ENCODE measurements at places on chromosomes 3 and 15.

DNA sequence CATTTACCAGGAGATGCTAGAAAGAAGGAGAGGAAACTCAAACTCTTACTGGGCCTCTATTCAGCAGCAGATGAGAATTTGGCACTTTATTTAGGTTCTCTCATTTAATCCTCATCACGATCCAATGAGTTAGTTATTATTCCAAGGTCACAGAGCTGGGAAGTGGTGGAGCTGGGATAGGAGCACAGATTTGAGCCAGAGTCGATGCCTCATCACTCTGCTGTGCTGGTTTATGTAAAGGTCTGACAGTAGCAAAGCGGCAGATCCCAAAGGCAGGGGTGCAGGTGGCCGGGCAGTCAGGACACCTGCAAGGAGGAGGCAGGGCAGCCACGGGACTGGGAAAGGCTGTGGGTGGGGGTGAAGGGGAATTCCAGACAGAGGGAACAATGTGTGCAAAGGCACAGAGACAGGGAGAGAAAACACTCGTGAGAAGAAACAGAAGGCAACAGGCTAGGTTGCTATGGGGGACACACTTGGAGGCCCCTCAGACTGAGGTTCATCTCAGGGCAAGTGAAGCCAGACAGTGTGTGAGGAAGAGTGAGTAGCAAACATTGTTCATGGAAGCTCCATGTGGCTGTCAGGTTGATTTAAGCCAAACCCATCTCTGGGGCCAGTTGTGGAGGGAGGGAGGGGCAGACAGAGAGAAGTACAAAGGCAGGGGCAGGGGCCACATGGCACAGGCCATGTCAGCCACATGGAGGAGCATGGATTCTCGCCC lies 26.8 kb downstream of the RAB6B start:
- no peak for DNase-seq

- no peak for DNase-seq
Measured at GRCh38 chr3:76679541-76679940, 360.4 kb upstream of the ROBO2 start.

DNA sequence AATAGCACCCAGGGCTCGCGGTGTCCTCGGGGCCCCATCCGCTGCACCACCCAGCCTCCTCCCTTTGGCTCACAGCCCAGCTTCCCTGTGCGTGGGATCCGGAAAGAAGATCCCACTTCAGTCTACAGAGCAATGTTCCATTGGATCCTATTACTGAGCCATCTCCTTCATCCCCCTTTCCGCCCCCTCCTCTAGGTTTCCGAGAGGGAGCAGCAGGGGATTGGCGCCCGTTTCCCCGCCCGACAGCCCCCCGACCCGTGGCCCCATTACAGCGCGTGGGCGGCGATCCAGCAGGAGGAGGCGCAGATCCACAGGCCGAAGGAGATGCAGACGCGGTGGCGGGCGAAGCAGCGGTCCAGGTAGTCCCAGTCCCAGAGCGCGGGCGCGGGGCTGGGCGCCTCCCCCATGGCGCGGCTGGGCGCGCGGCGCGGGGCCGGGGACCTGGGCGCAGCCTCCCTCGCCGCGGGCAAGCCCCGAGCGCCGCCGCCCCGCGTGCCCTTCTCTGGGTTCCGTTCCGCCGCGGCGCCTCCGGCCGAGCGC lies 340 bp downstream of the TMEM44 start:
- DNase-seq, result no peak

DNA sequence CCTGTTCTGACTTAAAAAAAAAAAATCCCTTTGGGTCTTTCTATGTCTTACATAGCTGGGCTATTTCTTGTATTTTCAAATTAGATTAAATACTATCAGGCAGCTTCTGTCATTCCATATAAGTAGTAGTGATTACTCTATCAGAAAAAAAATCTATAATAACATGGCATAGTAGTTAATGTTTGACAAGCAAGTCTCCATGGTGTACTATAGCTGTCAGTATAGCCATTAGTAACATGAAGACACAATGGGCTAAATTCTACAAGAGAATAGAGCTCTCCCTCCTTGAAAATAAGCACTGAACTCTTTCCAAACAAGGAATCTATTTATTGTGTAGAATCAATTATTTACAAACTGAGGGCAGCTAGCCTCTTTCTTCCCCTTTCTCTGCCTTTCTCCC lies 19.4 kb upstream of the VEPH1 start:
- no peak for DNase-seq

DNA sequence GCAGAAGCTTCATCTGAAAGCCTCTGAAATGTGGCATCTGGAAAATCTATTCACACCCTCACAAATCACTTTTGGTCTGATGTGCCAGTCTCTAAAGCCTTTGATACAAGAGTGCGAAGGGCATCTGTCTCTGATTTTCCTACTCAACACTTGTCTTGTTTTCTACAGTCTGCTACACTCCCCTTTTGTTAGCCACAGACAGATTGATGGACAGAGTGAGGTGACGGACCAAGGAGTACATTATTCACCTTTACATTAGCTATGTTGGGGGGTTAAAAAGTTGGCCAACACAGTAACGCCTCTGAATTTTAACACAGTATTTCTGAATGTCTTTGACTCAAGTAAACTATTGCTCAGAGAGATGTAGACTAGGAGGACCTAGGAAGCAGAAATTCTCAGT lies 63.1 kb downstream of the TNIK start:
- DNase-seq, result no peak

DNA sequence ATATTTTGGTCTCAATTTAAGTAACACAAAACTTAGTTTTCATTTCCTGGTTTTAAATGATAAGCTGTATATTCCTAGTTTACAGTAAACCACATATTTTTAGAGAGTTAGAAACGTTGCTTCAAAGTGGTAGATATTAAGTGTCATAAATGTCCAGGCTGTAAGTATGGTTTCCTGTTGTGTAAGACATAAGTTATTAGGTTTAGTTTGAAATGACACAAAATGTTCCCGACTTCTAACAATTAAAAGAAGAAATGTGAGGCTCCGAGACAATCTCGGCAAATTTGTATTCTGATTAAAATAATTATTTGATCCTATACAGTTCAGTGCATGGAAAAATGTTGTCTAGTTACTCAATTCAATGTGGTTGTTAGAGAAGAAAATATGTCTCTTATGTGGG lies 387.3 kb downstream of the EPHA3 start:
- no peak for DNase-seq

GRCh38 chr3:140270329-140270728 lies 335.3 kb downstream of the CLSTN2 start:
- no peak for DNase-seq

- DNase-seq, result no peak
Measured at GRCh38 chr15:89768071-89768500, 8.0 kb upstream of the MESP2 start.

DNA sequence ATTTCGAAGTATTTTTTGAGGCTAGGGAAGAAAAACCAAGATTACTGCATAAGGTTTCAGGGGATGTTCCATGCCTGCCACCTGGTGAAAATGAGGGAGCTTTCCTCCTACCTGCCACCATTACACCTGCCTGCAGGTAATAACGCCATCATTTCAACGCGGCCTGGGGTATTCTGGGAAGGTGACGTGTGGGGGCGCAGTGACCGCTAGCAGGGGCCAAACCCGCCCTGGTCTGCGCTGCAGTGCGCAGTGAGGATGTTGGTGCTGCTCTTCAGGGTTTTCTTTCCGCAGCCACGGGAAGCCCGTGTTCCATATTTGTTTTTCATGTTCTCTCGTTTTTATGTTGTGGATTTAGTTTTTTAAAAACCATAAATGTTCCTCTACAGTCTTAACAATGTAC lies 37.4 kb upstream of the SNRPN start:
- DNase-seq, result no peak

DNA sequence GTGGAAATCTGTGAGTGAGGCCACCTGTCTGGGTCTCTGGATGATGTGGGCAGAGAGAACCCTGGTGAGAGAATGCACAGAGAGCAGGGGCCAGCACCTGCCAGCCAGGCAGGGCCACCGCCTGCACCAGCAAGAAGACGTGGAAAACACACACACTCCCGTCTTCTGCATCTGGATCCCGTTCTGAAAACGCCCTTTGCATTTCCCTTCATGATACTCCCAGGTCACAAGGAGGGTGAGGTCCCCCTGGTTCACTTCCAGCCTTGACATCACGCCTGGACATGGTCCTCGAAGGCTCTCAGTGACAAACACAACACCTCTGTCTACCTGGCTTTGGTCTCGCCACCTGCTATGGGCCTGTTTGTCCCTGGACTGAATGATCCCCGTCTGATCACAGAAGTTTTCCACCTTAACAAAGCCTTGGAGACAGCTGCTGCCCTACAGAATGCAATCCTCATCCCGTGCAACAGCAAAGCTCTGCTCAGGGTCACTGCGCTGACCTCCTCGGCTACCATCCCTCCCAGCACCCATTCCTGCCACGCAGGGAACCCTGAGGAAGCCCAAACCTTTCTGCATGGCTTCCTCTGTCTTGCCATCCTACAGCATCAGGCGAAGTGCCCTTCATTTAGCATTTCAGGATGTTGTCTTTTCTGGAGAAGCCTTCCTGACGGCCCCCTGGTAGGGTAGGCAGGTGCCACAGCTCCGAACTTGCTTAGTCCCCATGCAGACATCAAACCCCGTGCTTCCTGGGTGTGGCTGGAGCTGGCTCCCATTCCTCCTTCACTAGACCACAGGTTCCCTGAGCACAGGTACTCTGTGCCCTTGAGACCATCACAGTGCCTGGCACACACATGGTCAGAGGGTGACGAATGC lies 122.5 kb downstream of the ATP10A start:
- no peak for DNase-seq

DNA sequence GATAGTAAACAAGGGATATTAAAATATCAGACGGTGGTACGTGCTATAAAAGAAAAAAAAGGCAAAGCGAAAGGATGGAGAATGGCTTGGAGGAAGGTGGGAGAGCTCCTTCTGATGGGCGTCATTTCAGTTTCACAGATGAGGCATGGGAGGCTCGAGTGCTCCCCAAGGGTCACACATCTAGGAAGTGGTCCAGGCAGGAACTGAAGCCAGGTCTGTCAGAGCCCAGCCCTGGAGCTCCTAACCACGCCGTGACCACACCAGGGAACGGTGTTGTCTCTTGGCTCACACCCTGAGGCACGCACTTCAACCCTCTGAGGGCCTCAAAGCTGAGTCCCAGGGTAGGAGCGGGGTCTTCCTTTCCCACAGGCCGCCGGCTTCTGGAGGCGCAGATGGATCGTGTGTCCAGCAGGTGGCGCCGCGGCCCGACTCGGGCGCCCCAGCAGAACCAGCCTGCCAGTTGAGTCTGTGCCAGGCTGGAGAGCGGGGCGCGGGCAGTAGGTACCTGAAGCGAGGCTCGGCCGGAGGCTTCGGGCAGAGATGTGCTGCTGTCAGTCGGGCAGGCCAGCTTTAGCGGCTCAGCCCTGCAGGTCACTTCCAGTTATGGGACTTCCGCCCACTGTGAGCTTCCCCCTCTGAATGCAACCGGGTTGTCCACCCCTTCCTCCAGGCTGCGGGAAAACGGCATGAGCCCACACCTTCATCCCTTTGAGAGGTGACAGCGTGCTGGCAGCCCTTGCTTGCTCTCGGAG lies 68.1 kb downstream of the SLC6A1 start:
- DNase-seq, result peak; percentile 35

DNA sequence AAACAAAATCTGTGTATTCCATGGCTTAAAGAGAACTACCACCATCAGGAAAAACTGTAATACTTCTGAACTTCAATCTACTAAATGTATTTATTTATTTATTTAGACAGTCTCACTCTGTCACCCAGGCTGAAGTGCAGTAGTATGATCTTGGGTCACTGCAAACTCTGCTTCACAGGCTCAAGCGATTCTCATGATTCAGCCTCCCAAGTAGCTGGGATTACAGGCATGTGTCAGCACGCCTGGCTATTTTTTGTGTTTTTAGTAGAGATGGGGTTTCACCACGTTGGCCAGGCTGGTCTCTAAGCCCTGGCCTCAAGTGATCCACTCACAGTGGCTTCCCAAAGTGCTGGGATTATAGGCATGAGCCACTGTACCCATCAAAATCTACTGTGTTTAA lies 202.3 kb upstream of the POU1F1 start:
- DNase-seq, result no peak

- DNase-seq, result no peak
Measured at GRCh38 chr3:37943631-37944314, 46.8 kb upstream of the VILL start.

DNA sequence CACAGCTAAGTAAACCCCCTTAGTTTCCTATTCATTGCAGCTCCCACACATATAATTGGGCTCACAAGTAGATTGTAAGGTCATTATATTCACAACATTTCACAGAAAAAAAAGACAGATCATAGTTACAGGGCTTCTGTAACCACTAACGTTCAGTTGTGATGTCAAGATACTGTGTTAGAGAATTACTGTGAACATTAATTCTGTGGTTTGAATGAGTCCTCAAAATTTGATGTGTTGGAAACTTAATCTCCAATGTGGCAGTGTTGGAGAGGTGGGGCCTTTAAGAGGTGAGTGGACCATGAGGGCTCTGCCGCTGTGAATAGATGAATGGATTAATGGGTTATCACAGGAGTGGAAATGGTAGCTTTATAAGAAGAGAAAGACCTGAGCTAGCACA lies 21.3 kb downstream of the GRK7 start:
- DNase-seq, result no peak

DNA sequence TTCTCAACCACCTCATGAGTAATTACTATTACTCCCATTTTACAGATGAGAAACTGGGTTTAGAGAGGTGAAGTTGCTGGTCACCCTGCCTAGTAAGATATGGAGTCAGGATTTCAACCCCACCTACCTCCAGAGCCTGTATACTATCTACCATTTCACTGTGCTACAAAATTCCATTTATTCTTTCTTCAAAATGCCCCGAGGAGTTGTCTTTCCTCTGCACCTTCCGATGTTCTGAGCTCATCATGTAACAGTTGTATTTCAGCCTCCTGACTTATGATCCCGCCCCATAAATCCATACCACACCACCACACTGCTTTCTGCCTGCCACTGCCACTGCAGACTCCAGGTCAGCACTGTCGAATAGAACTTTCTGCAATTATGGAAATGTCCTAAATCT lies 71.3 kb upstream of the SLC25A36 start:
- no peak for DNase-seq

All from NCI-H1930 (cell line).